ENCODE measurements at places on chromosomes 2 and 18.

DNA sequence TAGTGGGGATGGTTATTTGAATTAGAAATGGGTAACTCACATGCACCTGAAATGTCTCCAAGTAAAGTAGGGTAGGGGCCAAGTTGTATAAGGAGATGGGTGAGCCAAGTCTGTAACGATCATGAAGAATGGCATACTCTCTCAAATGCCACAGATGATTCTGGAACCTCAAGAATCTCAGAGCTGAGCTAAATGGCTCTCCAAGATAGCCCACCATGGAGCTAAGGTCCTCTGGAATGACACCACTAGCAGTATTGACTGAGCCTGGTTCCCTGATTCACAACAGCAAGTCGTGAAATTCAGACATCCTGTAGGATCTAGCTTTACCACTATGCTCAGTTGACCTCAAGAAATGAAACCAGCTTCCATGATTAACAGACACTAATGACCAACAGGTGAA lies 115.9 kb upstream of the EPAS1 start:
- no peak for DNase-seq

DNA sequence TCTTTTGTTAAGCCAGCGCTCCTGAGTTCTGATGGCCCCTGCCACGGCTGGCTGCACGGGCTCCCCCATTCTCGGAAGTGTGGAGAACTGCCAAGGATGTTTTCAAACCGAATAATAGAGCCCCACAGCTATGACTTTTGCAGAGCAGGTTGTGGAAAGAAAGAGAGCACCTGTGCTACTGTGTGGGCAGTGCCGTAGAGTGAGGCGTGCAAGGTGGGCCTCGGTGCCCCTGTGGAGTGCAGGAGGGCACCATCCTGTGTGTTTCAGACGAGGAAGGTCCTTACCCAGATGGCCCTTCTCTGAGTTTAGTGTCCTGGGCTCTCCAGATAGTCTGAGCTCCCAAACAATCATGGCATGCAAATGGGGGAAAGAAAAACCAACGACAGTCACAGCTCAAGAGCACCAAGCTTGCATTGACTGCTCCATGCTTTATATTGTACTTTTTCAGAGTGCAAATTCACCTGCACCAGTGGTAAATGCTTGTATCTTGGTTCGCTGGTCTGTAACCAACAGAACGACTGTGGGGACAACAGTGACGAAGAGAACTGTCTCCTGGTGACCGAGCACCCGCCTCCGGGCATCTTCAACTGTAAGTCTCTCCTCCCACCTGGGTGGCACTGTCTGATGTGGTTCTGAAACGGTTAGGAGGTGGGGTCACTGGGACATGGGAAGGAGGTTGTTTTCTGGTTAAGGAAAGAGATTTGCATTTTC lies 219.4 kb downstream of the LDLRAD4 start:
- peak; percentile 26 for DNase-seq

DNA sequence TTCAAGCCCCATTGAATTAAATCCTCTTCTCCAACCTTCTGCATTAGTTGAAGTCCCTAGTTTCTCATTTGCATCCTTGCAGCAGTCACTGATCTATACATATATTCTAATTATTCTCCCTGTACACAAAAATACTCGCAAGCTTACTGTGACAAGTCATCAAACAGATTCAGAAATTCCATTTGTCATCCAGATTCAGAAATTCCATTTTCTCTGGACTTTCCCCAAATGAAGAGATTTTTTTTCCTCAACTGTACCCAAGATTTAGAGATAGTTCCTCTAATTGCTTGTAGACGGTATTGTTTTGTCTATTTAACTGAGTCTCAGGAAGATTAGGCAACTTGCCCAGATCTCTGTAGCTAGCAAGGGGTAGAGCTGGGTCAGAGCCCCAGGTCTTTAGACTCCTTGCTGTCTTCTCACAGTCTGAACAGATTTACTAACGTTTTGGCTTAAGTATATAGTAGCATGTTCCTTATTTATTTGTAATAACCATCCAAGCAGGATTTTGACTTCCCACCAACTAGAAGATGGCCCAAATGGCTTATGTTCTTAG lies 34.2 kb downstream of the RAB12 start:
- no peak for DNase-seq

GRCh38 chr18:24373328-24373727 lies 24.3 kb downstream of the OSBPL1A start:
- no peak for DNase-seq

- no peak for DNase-seq
Observed at GRCh38 chr2:179825494-179825893, 35.9 kb downstream of the ZNF385B start.

DNA sequence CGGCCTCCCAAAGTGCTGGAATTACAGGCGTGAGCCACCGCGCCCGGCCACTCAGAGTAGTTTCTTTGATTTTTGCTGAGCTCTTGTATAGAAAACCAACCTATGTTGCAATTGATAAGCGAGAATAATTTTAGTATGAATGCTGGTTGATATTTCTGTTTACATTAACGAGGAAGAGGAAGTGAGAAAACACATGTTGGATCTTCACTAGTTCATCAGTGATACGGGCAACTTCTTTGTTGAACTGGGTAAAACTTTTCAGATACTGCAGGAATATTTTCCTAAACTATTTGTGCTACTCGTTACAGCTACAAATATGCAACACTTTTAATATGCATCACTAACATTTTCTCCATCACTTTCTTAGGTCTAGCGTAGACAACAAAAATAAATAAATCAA lies 67.9 kb upstream of the SLC25A52 start:
- no peak for DNase-seq

- DNase-seq: no peak
Observed at GRCh38 chr18:13487237-13487636, 239.1 kb downstream of the FAM210A start.

DNA sequence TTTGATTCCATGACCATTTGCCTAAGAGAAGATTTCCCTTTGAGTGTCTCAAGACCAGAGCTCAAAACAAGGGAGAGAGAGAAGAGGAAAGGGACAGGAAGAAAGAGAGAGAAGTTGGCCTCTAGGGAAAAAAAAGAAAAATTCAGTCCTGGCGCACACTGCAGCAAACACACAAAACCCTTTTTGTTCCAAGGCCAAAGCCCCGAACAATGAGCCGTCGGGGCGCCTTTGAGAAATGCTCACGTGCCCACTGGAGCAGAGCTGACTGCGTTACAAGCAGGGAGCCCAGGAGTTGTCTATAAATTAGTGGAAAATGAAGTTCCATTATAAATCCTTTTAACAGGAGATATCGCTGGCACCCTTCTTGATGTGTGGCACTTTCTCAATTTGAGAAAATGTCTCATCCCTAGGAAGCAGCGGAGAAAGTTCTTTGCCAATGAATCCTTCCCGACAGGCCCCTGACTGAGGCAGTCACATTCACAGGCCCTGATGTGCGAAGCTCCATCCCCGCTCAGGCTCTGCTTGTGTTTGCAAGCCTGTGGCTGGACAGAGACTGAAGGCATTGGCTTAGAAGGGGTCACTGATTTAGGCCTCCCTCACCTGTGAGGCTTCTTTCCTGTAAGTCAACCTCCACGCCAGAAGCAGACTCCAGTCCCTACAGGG lies 32.1 kb upstream of the NCKAP5 start:
- DNase-seq: no peak

DNA sequence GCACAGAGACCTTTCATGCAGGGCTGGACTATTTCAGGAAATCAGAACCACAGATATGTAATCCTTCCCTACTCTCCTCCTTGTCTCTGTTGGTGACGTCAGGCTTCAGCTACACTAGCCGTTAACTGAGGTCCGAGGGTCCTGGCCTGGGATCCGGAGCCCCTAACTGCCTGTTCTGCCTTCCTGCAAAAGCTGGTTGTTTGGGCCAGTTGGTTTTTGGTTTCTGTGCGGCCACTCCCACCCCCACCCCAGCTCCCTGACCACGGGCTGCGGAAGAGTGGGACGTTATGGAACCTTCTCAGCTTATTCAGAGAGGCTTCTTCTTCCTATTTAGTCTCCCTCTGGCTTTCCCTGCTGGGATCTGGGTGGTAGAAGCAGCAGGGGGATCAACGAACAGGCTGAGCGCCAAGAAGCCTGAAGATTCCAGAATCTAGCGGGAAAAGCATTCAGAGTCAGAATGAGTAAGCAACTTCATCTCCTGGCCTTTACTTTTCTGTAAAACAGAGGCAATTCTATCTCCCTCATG lies 49.3 kb upstream of the ROCK2 start:
- DNase-seq: no peak

DNA sequence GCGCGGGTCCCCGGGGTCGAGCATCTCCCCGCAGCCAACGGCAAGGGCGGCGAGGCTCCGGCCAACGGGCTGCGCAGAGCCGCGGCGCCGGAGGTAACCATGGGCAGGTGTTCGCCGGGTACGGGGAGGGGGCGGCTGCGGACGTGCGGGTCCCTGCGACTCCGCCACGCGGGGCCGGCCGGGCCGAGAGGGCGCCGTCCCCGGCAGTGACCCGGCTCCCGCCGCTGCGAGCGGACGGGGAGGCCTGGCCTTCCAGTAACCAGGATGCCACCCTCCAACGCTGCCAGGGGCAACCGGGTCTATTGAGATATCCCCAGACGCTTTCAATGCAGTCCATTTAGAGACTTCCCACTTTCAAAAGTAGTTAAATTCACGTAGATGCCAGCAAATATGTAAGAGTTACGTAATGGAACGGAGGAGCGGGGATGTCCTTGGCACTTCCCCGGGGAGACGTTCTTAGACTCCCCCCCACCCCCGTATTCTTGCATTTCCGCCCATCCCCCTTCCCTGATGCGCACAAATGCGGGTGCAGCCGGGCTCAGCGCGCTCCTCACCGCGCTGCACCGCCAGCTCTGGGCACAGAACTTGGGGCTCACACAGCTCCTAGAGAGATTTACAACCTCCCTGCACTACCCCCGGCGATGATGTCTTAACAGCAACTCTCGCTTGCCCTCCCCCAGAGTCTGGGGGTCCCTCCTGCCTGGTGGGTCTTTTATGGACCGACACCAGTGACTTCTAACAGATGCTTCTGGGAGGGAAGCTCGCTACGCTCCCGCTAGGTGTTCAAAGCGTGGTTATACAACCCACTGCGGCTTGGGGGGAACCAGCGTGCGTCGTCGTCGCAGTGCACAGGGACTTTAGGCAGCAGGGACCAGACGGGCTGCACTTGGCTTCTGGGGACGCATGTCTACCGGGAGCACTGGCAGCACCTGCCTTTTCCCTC lies 657 bp downstream of the SGPP2 start:
- no peak for DNase-seq
